ENCODE measurements at places on chromosomes 3 and 15.

DNA sequence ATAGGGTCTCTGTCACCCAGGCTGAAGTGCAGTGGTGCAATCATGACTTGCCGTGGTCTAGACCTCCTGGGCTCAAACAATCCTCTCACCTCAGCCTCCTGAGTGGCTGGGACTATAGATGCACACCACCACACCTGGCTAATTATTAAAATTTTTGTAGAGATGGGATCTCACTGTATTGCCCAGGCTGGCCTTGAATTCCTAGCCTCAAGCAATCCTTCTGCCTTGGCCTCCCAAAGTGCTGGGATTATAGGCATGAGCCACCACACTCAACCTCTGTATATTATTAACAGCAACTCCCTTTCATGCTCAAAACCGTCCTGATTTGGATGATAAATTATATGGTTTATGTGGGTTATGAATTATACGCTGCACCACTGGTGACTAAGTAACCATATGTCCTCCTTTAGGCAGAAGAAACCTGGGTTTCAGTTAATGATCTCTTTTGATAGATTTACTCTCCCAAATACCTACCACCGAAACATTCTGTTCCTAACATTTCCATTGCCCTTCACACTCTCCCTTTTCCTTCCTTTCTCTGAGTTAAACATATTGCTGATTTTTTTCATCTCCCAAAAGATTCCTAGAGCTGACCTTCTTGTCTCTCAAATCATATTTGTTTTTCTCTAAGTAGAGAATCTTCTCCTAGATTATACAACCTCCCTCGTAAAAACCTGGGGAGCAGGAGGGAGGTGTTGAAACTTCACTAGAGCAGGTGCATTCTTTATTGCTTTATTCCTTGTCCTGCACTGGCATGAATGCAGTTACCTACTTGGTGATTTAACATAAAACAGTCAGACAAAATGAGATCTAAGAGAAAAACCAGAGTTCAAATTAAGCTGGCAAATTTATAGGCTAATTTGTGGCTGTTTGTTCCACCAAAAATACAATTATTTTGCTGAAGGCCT is 32.9 kb downstream of the PCYT1A start:
- no peak for DNase-seq

GRCh38 chr15:58549013-58549784 is 117.4 kb downstream of the LIPC start:
- DNase-seq = no peak

DNA sequence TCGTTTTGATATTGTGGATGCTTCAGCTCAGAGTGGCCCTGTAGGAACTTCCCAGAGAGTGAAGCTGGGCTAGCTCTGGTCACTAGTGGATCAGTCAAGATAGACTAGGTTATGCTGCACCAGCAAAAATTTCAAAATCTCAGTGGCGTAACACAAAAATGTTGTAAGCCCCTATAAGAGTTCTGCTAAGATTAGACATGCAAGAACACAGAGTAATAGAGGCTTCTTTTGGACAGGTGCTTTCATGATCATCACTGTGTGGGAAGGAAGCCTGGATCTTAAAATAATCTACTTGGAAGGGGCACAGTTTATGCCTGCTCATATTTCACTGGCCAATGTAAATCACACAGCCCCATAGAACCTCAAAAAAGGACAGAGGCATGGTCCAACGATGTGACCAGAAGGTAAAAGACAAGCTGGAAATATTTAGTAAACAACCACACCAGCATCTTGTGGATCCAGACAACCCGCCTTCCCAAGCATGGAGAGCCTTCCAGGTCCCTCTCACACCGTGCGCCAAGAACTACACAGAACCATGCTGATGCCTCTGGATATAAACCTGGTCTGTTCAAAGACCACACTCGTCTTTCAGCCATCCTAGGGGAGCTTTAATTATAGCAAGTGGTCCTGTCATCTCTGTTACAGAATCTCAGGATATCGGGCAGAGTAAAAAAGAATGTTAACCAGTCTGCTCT is 554.3 kb downstream of the EPHB1 start:
- DNase-seq = no peak

- no peak for DNase-seq
Observed at GRCh38 chr3:33250712-33251111, 26.5 kb upstream of the FBXL2 start.

- DNase-seq = no peak
Observed at GRCh38 chr15:92819278-92820235, 80.6 kb upstream of the CHD2 start.

DNA sequence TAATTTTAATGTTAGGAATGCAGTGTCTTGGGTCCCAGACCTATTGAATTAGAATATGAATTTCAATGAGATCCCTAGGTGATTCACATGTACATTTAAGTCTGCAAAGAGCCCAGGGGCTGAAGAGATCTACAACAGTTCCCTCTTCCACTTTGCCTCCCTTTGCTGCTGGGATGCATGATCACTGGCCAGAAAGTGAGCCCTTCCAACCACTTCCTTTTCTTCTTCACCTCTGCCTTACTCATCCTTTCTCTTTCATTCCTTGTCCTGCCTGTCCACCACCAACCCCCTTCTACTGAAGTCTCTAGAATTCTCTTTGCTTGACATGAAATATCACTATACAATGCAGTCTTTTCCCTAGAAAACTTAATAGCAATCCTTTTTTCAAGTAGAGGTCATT is 222.4 kb upstream of the LRIG1 start:
- DNase-seq = no peak

DNA sequence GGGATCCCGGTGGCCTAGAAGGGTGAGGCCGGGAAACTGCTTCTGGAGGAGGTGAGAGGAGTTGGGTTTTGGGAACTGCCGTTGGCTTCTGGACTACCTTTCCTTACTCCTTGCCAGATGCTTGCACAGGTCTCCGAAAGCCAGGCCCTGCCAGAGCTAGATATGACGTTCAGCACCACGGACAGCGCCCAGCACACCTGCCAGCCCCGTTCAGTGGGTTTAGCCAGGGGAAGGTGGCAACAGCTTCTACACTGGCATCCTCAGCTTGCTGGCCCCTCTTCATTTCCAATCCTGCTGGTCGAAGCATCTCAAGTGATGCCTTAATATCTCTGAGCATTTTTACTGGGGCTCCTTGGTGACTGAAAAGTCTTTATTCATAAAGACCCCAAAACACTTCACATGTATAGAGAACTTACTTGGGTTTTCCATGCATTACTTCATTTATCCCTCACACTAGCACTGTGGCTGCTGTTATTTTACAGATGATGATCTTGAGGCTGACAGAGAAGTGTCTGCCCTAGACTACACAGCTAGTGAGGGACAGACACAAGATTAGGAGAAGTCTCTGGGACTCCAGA is 21.9 kb downstream of the HCN4 start:
- peak; percentile 58 for DNase-seq

- no peak for DNase-seq
Observed at GRCh38 chr3:124787476-124788195, 57.4 kb downstream of the UMPS start.

- no peak for DNase-seq
Observed at GRCh38 chr15:33262306-33262705, 48.5 kb upstream of the RYR3 start.

DNA sequence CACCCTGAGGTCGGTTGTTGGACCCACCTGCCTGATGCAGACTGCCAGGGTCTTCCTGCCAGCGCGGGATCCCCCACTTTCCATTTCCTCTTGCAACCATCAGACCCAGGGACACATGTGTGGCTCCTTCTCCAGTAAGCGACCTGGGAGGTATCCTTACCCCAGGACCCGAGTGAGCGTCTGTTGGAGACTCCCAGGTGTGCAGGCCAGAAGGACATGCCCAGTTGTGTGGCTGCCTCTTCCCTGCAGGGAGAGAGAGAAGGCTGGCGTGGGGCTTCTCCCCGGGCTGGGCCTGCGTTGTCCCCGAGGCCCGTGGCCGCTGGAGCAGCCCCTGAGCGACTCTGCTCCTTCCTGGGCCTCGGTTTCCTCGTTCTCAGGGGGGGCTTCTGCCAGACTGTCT is 56.8 kb downstream of the APBA2 start:
- DNase-seq = no peak

DNA sequence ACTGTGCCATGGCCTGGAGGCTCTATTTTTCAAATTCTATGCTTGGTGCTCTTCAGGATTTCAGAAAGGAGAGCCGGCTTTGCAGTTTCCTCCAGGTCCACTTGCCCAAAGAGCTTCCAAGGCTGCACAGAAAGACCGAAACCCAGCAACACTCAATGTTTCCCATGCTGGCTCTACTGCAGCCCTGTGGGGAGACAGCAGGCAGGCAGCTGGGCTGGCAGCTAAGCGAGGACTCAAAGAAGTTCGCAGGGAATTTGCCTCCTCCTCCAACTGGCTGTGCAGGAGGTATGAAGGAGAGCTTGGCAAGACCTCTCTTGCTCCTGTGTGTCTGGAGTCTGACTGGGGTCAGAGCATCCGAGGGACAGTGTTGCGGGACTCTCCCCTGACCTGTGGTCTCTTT is 17.4 kb upstream of the ITGA11 start:
- no peak for DNase-seq

- DNase-seq = no peak
Observed at GRCh38 chr3:30523366-30523765, 83.0 kb upstream of the TGFBR2 start.

- DNase-seq = no peak
Observed at GRCh38 chr3:57896691-57897090, 111.5 kb upstream of the FLNB start.

- DNase-seq = no peak
Observed at GRCh38 chr3:70057426-70057825, 57.9 kb downstream of the SAMMSON start.

Measured in CD4-positive, alpha-beta memory T cell (primary cell).